ENCODE measurements at places on chromosomes 6 and 20. TPM values are rescaled to one million over a fixed set of nuclear protein-coding genes. Genes with fewer than 3 reads are reported as not detected.

GRCh38 chr6:125075741-125076481 lies 77.7 kb upstream of the TPD52L1 start:
- no peak for DNase-seq

The PTK6 gene
- 0.12 TPM for total RNA-seq

DNA sequence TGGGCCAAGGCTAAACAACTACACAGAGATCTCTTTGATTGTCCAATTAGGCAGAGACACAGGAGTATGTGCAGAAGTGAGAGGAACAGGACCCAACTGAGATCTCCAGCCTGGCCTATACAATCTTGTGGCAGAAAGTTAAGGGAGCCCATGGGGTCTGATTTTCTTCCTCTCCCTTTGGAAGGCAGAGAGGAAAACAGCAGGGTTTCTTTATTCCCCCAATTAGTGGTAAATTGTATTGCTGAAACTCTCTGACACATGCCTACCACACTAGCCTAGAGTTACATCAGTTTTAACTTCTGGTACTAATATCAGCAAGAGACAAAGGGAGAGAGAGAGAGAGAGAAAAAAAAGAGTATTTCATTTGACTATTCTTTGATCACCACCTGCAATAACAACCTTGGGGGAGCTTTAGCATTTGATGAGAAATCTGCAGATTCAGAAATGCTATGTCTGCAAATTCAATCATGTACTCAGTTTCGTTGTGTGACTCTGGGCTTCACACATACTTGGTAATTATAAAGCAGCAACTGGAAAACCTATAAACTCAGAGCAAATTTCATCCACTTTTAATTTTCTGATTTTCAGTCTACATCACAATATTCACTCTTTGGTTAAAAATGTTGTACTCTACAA lies 260.3 kb upstream of the SPTLC3 start:
- DNase-seq = no peak

The CPXM1 gene
- 106 TPM for total RNA-seq

DNA sequence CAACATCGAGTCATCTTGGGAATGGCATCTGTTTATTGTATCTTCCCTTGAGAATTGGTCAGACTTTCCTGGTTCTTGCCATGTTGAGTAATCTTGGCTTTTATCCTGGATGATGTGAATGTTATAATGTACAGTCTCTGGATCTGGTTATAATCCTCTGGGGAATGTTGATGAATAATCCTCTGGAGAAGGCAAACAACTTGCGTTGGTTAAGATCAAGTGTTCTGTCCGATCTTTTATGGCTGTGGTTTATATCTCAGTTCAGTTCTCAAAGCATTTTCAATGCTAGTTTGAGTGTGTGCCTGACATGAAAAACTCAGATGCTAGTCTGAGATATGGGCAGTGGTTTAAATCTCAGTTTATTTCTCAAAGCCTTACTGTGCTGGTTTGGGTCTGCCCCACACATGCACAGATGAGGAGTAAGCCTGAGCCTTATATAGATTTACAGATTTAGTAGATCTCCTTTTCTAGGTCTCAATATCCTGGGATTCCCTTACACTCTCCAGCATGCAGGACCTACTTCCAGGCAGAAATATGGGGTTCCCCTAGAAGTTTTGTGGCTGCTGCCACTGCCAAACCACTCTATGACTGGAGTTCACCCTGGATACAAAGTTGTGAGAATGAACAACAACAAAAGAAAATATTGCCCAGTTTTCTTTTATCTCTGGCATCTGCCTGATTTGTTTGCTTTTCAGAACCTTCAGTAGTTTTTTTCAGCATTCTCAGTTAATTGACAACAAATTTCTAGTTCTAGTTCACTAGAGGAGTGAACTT lies 191.8 kb upstream of the MAN1A1 start:
- DNase-seq = no peak

DNA sequence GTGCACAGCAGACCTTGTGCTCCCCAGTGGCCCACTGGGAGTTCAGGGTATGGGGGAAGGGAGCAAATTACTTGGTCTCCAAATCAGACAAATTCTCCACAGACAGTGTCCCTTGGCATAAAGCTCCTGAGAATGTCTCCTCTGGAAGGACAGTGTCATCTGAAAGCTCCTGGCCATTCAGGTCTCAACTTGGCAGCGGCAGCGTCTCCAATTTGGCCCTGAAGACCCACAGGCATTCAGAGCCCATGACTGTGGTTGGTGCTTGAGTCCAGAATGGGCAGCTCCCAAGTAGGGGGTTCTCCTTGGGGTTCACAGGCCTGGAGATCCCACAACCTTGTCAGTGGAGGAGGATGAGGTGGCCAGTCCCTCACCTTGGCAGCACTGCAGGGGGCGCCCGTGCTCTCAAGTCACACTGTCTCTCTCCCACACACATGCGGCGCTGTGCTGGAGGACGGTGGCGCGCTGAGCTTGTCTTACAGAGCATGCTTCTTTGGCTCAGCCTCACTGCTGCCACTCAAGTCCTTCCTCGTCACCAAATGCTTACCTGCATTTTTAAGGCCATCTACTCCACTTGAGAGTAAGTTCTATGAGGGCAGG lies 20.7 kb downstream of the DYNLRB1 start:
- DNase-seq = no peak

DNA sequence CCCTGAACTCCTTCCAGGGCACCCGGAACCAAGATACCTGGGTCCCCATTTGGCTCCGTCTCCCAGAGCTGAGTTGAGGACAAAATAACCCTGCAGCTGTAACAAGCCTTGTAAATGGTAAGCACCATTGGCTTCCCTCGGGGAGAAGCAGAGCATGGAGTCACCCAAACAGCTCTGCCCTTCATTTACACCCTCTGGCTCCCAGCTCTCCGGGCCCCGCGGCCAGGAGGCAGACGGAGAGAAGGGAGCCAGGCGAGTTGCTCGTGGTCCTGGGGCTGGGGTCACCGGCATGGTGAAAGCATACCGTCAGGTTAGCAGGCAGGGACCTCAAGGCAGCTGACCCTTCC lies 2.1 kb downstream of the TFEB start:
- no peak for DNase-seq

The OTOR gene
- not detected for total RNA-seq

- DNase-seq = no peak
Measured at GRCh38 chr6:17169711-17170110, 67.9 kb downstream of the STMND1 start.

DNA sequence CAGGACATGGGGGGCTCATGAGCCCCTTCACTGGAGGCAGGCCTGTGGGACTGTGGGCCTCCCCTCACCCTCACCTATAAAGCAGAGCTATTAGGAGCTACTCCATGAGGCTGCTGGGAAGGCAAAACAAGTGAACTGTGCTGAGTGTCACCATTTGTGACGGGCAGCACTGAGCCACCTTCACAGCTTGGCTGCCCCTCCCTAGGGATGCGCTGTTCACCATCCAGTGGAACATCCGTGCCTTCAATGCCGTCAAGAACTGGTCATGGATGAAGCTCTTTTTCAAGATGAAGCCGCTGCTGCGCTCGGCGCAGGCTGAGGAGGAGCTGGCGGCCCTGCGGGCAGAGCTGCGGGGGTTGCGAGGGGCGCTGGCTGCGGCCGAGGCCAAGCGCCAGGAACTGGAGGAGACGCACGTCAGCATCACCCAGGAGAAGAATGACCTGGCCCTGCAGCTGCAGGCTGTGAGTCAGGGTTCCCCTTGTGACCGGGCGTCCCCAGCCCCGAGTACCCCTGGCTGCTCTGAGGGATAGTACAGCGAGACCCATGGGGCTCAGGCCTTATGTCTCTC lies 38.4 kb downstream of the MYH7B start:
- DNase-seq = no peak

DNA sequence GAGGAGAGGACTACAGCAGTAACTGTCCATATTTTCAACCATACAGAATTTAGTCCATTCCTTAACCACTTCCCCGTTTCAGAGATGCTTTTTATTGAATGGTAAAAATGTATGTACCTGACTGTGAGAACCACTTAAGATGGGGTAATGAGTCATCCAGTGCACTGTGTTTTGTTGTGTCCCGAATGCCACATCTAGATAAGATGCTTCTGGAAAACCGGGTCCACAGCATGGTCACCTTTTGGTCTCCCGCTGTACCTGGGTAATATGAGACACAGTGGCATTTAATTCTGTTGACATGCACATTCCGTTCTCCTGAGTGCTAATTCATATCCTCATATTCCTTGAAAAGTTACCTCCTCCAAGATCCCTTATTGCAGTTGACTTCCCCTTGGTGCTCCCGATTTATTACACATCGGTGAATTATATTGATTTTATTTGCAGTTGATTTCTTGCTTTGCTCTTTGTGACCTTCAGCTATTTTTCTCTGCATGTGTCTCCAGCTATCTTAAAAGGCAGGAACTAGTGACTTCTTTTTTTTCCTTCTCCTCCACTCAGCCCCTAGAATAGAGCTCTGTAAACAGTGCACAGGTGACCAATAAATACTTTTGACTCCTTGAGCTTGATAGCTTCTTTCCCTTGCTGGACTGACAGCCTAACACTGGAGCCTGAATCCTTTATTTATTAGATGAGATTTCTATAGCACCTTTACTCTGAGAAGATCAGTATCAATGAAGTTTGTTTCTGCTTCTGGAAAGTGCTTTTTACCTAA lies 314.6 kb downstream of the ZFAND3 start:
- DNase-seq = no peak

DNA sequence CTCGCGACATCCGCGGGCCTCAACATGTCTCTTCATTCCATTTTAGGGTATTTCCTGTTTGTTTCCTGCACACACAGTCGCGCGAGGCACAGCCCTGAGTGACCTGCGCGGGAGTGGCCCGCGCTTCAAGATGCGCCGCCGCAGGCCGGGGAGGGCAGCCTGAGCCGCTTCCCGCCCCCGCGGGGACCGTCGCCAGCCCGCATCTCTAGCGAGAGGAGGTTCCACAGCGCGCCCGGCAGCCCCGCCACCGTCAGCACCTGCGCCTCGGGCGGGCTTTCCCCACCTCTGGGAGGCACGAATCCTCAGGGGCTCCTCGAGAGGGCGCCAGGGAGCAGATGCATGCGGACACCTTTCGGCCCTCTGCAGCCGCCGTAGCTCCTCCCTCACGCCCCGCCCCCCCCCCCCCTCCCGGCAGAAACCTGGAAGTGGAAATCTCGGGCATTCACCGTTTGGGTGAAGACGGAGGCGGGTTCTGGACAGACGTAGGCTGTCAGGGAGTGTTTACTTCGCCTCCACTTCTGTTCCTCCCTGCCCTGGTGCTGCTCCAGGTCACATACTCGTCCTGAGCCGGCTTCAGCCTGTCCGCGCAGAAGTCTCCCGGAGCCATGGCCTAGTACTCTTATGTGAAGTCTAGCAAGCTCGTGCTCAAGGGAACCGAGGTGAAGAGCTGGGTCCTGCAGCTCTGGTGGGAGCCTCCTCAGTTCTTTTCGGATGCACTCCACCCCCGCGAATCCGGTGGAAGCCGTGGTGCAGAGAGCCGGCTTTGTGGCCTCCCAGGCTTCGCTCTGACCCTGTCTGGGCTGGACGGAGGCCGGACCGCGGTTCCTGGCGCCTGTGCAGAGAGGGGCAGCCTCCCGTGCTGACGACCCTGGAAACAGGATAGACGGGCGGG lies 880.5 kb upstream of the DEFB115 start:
- DNase-seq = peak; percentile 68

GRCh38 chr20:10177326-10177725 lies 41.3 kb upstream of the SNAP25 start:
- no peak for DNase-seq

DNA sequence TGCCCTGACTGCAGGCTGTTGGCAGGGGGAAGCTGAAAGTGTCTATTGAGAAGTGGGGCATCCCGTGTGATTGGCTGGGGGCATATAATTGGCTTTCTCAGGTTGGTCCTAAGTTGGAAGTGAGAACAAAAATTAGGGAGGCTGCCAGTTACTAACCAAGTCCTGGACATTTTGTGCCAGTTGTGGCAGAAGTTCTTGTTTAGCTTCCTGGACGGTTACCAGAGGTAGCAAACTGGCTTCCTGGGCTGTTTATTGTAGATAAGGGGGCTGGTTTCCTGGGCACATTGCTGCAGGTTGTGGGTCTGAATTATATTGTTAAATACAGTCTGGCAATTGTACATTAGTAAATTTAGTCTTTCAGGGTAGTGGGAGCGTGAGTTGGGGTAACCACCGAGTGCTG lies 50.6 kb upstream of the SLC2A12 start:
- no peak for DNase-seq

The ZFAND3 gene
- 69.0 TPM for total RNA-seq

DNA sequence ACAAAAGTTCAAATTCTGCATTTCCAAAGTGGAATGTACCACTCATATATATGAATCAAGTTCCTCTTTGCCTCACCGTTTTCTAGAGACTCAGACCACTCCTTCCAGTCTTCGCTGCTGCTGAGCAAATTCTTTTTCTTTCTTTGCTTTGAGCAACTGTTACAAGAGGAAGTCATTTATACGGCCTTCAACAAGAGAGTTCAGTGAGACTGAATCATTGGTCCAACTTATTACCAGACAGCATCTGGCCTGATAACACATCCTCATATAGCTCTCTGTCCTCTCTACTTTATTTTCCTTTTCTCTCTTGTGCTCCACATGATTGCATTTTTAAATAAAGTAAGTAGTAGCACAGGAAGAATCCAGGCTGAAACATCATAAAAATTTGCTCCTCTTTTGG lies 652.7 kb downstream of the PHF3 start:
- DNase-seq = no peak

DNA sequence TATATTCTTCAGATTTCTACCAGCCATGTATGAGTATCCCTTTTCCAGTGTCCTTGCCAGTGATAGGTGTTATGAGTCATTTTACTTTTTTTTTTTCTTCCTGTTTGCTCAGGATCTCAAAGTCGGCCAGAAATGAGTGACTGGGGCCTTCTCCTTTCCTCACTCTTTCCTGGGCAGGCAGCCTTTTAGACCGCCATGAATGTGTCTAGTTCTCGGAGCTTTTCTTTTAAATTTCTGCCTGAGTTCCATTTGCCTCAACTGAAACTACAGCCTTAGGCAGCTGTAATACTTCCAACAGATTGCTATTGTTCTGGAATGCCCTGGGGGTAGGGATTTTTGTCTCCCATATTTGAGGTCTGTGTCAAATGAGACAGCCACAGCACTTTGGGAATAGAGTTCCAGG lies 83.7 kb downstream of the STXBP5 start:
- DNase-seq = no peak

- DNase-seq = no peak
Measured at GRCh38 chr20:61192337-61192950, 59.6 kb upstream of the CDH4 start.

- DNase-seq = no peak
Measured at GRCh38 chr6:4021854-4022695, 56.9 kb downstream of the FAM217A start.

The HLA-DRA gene
- 2.1 TPM for total RNA-seq

DNA sequence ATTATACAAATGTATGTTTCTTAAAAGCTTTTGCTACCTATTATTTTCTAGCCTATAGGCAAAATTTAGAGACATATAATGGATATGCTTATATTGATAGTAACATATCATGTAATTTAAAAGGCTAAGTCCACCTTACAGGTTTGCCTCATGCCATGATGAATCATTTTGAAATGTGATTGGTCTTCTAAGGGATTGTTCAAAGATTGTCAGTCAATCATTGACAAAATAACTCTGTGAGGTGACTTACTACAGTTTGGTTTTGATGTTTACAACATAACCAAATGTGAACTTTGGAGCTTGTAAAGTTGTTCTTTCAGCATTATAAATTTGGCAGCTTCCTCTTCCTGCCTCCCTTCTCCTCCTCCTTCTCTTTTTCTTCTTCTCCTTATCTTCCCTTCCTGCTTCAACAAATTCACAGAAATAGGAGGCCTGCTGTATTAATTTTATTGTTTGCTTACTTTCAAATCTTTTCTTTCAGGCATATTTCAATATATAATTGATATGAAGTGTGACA lies 39.7 kb upstream of the ZFP64 start:
- no peak for DNase-seq

The TRIM40 gene
- total RNA-seq = not detected

GRCh38 chr6:111482188-111482958 lies 645 bp downstream of the REV3L start:
- no peak for DNase-seq

The POLR1H gene
- total RNA-seq = 37.3 TPM

All from type B pancreatic cell (in vitro differentiated cells).